ENCODE measurements at places on chromosomes 2 and 18.

DNA sequence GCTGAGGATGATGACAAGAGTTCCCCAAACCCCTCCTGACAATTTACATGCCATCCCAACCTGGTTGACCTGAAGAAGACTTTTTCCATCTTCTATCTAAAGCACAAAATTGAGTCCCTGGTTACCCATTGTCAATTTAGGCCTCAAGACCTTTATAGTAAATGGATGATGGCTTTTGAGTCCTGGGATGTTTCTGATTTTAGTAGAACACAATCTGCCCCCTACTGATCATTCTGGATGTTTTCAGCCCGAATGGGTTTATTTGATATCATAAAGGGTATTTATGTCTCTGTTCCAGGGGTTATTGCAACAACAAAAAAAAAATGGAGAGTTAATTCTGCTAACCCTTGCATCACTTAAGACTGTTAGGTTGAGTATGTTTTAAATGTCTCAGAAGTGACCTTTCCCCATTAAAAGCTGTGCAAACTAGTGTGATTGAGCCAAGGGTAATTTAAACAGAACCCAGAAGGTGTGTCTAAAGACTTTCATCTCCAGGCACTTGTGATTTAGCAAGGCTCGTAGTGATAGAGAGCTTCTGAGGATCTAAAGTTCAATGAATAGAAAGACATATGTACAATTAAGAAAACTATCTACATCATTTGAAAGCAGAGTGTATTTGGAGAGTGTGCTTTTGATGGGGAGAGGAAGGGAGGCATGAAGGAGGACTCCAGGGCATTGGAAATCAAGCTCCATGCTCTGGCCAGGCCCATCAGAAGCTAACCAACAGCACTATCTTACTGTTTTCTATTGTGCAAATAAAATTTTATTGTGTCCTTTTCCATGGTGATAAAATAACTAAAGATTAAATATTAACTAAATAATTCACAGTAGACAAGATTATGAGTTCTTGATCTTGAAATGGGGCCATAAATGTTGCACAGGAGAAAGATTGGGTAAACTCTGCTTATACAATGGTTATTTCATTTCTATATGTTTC is 96.6 kb upstream of the NOSTRIN start:
- DNase-seq, result no peak

GRCh38 chr2:98698896-98699295 is 32.0 kb downstream of the MGAT4A start:
- DNase-seq, result no peak

DNA sequence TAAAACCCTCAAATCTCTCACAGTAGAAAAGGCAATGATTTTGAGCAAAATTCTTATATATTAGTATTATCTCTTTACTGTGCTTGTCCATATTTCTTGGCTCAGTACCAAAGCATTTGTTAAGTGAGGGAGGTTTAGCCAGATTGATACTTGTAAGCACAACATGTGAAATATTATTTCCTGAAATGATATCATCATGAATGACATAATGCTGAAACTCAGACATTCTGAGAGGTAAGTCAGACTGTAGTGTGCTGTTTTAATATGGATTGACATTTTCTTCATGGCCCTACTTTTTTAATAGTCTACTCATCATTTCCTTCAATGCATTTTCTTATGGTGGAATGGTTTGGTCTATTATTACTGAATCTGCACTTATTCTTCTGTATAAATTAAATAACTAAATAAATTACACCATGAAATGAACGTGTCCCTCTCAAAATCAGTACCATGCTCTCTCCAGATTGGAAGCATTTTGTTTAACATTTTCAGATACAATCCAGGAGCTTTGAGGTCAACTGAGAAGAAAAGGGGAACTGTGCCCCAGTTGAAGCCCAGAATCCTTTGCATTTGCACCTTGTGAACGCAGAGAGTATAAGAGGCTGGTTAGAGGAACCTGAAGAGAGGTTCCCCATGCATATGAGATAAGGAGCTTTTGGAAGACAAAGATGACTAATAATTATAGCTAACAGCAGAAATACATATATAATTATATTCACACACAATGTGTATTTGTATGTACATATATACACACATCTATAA is 50.1 kb upstream of the CRACDL start:
- no peak for DNase-seq

DNA sequence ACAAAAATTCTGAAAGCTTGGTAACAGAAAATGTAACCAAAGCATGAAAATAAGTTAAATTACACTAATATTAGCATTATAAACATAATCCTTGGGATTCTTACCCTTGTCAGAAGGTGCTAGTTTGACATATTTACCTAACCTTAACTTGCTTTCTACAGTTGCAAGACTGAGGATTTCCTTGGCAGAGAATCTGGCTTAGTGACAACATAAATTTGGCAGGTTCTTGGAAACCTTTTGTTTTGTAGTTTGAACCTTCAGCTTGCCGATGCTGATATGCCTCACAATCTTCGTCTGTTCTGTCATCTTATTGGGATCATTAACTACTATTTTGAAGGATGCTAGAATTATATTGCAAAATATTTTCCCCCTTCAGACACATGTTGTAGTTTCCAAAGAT is 3.4 kb downstream of the XIRP2 start:
- no peak for DNase-seq

GRCh38 chr2:28533044-28533680 is 37.3 kb downstream of the PLB1 start:
- no peak for DNase-seq

- DNase-seq, result no peak
Measured at GRCh38 chr2:64192125-64192479, 47.9 kb upstream of the PELI1 start.

DNA sequence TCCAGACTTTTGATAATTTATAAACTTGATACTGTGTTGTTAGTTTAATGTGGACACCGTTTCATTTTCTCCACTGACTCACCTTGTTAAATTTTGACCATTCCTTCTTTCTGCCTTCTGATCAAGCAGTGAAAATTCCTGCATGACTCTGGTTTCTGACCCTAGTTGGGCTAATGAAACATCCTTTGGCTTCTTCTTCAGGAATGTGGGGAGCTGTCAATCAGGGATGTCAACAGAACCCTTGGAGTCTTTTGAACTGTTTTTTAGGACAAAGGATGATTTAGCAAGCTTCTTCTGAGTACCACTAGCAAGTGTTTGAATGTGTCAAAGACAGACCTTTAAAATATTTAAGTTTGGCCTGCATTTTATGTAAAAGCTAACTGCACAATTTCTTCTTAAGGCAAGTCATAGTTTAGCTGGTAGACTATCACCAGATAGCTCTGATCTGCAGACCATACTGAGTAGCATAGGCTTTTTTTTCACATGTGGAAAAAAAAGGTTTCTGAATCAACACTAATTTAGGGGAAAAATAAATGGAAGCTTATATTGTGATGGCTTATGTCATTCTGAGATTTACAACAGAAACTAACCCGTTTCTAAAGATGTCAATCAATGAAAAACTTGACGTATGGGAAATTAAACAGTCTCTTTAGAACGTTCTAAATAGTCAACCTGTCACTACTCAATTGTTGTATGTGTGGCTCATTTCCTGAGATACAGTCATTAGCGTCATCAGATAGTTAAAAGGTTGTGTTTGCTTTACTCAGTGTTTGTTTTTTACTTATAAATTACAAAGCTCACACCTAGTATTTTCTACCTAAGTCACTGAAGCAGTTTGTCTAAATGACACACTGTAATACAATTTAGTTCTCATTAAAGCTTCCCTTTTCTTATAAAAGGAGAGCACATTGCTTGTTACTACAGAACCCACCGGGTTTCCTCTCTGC is 311.4 kb downstream of the PTPRM start:
- no peak for DNase-seq

DNA sequence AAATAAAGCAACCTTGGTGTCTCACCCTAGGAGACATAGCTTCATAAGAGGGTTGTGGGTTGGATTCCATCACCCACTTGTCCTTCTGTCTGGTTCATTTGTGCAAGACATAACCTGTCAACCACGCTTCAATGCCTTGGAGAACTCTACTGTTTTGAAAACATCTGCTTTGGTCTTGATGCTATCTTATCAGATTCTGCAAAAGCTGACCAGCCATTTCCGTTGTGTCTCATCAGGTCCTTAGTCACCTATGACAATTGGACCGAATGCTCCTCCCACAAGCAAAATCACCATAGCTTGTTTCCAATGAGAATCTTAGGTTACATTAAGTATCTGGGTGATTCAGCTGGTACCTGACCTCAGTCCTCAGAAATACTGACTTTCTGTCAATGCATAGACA is 35.4 kb downstream of the STAT4 start:
- no peak for DNase-seq
